Right lobe of liver (tissue), 6 donors: ENCODE measurements at places on chromosomes 3 and 15.

DNA sequence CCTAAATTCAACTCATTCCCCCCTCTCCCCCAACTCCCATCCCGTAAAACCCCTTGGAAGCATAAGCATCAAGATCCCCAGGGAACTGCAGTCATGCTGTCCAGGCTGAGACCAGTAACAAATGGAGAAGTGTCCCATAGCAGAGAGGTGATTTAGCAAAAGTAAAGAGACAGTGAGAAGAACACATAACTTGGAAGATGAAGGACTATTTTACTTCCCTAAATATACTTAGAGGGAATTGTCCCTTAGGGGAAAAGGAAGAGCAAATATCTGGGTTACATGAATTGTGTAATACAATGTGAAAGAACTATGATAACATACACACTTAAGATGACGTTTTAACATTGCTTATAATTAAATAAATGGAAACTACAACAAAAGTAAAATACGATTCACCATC is 61.6 kb upstream of the LRRFIP2 start:
- no peak for DNase-seq

DNA sequence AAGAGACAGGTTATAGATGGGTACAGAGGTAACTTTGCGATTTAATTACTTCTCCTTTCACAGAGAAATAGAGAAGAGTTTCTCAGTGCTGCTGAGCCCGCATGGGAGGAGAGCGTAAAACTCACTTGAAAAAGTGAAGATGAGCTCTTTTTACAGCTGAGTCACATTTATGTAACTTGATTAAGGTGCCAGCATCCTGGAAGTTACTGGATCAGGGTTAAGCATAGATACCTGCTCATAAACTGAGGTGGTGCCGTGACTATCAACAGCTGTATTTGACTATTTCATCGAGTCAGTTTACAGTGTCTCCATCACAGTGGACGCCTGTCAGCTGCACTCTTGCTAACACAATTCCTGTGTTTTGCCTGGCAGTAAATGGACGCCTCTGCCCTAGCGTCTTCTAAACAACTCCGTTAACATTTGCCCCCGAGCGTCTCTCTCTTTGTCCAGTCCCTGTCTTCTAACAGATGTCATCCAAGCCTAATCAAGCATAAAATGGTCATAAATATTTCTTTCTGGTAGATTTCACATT is 414.6 kb downstream of the FOXP1 start:
- DNase-seq: no peak

- DNase-seq: no peak
These were observed 5.9 kb downstream of the USP3 start for GRCh38 chr15:63509955-63510940.

DNA sequence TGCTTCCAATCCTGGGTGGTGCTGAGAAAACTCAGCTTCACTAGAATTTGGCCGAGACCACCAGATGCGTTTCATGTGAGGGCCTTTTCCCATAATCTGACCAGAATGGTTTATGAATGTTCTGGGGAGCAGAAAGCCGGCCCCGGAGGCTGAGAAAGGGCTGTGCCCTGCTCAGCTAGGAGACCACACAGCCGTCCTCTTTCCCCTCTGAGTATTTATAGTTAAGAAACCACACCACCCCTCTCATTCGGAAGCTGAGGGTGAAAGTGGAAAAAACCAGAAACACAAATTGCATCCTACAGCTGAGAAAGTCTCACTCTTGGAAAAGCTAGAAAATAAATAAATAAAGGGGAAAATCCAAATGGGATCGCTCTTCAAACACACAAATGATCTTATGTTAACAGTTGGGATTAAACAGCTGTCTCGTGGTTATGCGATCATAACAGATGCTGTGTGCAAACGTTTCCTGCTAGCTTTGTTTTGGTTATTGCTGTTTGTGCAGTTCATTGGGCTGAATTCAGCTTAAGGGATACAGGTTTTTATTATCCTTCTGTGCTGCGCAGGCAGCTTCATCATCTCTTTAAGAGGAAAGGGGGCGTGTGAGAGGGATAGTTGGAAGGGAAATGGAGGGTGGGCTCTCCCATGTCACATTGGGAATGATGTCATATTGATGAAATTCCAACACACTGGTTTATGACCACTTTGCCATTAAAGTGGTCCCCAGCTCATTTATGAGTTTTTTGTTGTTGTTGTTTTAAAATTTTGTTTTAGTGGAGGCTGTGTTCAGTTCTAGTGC is 1026.2 kb upstream of the NR2F2 start:
- DNase-seq: no peak

DNA sequence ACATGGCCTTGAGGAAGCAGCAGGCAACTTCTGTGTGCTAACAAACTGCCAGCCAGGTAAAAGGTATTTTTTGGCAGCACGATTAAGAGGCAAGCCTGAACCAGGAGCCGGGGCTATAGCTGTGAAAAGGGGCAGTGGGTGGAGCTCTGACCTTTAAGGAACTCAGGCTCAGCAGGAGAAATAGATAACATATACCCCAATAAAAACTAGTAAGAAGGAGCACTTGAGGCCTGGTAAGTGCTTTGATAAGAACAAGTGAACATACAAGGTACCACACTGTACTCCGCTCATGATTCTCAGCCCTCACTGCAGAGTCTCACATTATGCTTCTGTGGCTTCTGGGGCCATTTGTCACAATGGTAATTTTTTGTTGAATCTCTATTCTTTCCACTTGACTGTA is 5.4 kb downstream of the FYCO1 start:
- no peak for DNase-seq

DNA sequence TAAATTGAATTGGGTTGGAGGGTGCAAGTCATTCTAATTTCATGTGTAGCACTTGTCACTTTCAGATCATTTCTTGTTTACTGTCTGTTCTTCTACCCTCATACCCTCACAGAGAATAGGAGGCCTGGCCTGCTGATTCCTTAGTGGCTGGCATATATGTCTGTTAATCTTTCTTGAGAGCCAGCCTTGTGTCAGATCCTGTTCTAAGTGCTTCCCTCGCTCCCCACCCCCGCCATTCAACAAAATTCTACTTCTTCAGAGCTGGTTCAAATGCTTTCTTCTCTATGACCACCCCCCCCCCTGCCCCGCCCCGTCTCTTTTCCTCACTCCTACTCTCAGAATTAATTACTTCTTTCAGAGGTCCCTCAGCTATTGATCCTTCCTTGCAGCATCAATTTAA is 1.5 kb upstream of the U2SURP start:
- no peak for DNase-seq

GRCh38 chr3:95721938-95722337 is 1092.5 kb upstream of the EPHA6 start:
- DNase-seq: no peak

GRCh38 chr3:130242850-130243569 is 102.5 kb upstream of the COL6A5 start:
- no peak for DNase-seq
